Sciatic nerve (tissue), 2 donors: ENCODE measurements at places on chromosomes 4 and X. TPM values are rescaled to one million over a fixed set of nuclear protein-coding genes. Genes with fewer than 3 reads are reported as not detected.

Gene SOWAHB
- total RNA-seq: not detected

Gene DRD5
- not detected for total RNA-seq

Gene CFI
- 50.8 TPM for total RNA-seq

Gene CT47B1
- not detected for total RNA-seq

Gene PTCHD1
- total RNA-seq: 0.04 TPM

Gene PF4V1
- total RNA-seq: not detected

Gene GPC3
- 84.2 TPM for total RNA-seq

Gene DRP2
- 381 TPM for total RNA-seq

Gene DSPP
- total RNA-seq: not detected

Gene GATA1
- 0.76 TPM for total RNA-seq

Gene TBX22
- not detected for total RNA-seq

Gene TMPRSS11A
- not detected for total RNA-seq

Gene SUPT20HL2
- not detected for total RNA-seq

Gene RTL3
- total RNA-seq: not detected

Gene PAGE4
- not detected for total RNA-seq

Gene TMEM255A
- 16.4 TPM for total RNA-seq

Gene RXFP1
- total RNA-seq: not detected

Gene TRPC5OS
- total RNA-seq: not detected

Gene IL21
- not detected for total RNA-seq

Gene SSX3
- total RNA-seq: not detected
